Right ventricle myocardium superior (tissue), 1 donor: ENCODE measurements at places on chromosomes 3 and 15.

- no peak for DNase-seq
Observed at GRCh38 chr3:51928438-51928837, 13.3 kb downstream of the RRP9 start.

DNA sequence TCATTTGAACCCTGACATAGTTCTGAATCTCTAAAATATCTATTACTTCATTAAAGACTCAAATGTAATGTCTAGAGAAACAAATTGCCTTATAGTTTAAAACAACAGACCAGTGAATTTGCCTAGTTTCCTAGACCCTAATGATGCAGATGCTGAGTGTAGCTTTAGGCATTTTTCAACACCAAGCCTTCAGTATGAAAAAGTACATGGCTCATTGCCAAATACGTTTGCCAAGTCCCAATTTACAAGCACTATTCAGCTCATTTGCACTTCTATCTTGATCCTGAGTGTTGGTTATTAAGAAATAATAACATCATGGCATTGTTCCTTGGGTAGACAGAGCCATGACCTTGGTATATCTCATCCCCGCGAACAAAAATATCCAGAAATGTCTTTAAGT, 46.8 kb downstream of the EOMES start:
- DNase-seq, result no peak

GRCh38 chr3:83633758-83634157, 1325.0 kb upstream of the CADM2 start:
- no peak for DNase-seq

- DNase-seq, result no peak
Observed at GRCh38 chr15:58518626-58519025, 86.8 kb downstream of the LIPC start.

DNA sequence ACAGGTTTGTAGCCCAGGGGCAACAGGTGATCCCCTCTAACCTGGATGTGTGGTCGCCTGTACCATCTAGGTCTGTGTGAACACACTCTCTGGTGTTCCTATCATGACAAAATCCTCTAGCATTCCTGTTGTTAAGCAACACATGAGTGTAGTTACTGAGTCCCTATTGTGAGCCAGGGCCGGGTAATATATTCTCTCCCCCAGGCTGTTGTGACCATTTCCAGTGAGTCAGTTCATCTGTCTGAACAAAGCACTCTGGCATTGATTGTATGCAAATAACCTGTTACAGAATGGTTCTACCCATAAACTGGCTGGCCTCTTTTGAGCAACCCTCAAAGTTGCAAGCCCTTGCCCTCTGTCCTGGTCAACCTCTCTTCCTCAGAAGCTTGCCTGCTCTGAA, 2.6 kb upstream of the FLNB start:
- DNase-seq, result no peak
